Stimulated activated CD8-positive, alpha-beta memory T cell treated with anti-CD3 and anti-CD28 coated beads, Interleukin-15, amount 100 ng/mL, for 48 hours (primary cell): ENCODE measurements at places on chromosomes 12 and 14.

DNA sequence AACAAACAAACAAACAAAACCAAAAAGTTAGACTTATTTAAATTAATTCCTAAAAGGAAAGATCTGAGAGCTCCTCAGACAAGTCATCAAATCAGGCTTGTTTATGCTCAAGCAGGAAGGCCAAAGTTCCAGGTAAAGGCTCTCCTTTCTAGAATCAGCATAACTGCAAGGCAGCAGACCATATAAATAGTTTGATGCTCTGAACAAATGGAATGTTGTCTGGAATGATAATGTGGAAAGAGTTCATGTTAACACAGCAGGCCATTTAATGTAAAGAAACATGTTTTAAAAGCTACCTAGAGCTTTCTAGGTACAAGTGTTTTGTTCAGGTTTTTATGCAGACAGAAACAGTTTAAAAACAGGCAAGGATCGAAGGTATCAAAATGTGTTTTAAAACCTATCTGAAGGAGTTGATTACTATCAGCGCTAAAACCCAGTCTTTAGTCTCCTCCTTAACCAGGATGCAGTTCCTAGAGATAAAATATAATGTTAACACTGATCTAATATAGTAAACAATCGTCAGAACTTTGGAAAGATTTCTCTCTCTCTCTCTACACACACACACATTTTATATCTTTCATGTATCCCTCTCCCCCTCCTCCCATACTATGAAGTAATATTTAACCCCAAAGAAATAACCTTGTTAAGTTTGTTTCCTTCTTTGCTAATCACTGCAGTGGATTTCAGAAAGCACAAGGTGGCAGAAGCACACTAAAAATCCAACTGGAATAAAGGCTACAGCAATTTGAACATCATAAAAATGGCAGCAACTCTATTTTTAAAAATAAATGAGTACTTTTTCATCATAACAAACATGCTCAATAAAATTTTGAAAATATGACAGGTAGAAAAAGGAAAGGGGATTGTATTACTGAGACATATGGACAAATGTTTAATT is 135.5 kb downstream of the PAWR start:
- no peak for DNase-seq

- DNase-seq, result no peak
Measured at GRCh38 chr12:22624548-22624869, 462 bp upstream of the ETNK1 start.

DNA sequence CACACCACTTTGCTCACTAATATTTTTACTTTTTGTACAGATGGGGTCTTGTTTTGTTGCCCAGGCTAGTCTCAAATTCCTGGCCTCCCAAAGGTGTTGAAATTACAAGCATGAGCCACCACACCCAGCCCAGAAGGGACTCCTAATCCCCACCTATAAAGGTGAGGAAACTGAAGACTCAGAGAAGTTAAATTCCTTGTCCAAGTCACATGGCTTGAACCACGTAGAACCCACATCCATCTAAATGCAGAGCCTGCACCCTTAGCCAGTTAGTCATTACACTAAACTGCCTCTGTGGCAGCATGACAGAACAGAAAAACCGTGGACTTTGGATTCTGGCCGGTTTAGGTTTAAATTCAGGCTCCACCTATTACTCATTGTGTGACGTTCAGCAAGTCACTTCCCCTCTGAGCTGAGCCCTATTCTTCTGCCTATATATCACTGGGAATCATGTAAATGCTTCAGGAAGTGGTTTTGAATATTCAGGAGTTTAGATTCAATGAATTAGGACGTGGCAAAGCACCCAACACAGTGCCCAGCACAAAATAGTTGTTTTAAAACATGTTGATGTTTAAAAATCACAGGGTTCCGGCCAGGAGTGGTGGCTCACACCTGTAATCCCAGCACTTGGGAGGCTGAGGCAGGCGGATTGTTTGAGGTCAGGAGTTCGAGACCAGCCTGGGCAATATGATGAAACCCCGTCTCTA is 3.0 kb upstream of the CORO1C start:
- no peak for DNase-seq

DNA sequence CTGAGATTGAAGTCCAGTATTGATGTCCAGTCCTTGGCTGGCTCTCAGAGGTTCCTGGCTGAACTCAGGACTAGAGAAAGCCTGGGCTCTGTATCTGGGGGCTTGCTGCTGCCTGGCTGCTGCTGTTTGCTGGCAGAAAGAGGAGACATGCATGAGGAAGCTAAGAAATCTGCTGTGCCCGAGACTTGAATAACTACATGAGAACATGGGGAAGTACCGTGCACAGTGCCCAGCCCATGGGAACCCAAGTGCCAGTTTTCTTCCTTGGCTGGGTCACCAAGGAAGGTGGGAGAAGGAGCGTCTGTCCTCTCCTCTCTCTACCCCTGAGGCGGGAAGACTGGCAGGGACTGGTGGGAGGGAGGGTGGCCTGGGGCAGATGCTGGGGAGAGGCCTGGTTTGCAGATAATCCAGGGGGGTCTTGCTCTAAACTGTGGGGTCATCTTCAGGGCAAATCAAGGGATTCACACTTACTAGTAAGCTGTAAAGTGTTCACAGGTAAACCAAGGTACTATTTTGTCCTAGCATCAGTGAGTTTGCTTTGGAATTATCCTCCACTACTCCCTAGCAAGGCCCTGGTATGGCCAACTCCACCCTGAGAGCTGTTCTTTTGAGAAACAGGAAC is 13.8 kb upstream of the ZFP36L1 start:
- DNase-seq, result no peak

DNA sequence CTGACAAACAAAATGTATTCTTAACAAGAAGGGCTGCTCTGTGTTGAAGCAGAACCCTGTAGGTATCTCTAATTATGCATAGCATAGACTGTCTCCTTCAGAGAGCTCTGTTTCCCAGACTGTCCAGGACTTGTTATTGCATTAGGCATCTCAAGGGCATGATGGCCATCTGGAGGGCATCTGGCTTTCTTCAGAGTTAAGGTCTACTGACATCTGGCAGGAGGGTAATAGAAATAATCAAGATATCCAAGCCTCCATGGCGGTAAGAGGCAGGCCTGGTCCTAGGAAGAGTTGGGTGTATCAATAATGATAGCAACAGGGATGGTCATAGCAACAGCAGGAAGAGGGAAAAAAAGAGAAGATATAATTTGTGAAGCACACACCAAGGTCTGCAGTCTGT is 161.2 kb downstream of the TTC8 start:
- no peak for DNase-seq

DNA sequence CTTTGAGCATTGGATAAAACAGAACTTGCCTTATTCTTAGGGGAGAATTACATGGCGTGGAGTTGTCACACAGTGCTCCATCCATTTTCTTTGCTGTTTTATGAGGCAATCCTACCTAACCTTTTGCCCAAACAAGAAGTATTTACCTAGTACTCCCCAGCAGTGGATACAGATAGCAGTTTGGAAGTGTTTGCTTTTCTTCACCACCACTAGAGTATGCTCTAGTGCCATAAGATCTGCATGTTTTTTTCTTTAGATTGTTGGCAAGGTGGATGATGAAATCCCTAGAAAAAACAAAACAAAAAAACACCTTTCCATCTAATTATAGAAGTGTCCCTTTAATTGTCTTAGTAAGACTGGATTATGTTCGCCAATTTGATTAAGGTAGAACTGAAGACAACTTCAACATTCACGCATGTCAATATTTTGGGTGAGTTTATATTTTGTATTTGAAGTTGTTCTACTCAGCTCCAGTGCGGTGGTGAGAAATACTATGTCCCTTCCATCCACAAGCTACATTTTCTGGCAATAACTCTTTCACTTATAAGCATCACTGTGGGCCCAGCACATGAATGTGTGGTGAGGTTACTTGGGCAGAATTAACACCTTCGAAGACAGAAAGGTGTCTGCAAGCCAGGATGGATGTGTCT is 23.6 kb upstream of the TMEM260 start:
- no peak for DNase-seq
